ENCODE measurements at places on chromosomes 2 and 18. TPM values are rescaled to one million over a fixed set of nuclear protein-coding genes. Genes with fewer than 3 reads are reported as not detected.

- H3K36me3 ChIP-seq = no peaks in the 10 kb centered on the region
- no peak overlapping the region for H3K27ac ChIP-seq
- H3K4me1 ChIP-seq = no peaks in the 10 kb centered on the region
- DNase-seq = no peak
- H3K27me3 ChIP-seq = no peaks in the 10 kb centered on the region
Observed at GRCh38 chr2:185695711-185696235, 42.8 kb upstream of the FSIP2 start.

DNA sequence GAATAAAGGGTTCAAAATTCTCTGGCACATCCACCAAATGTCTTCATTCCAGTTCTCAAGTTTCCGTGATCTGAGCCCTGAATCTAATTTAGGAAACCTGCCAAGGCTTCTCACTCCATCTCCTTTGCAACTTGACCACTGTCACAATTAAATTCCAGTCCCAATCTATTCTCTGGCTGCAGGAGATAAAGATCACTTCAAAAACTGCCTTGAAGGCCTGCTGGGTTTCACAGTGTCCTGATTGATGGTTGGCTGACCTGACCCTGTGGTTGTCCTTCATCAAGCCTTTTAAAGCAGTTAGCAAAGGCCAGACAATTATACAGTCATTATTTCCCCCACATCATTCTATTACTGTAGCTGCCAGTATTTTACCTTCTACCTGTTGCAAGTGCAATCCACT, 60.3 kb upstream of the DNAJC10 start:
- no peak for DNase-seq
- H3K27ac ChIP-seq = no peak overlapping the region
- H3K36me3 ChIP-seq = no peaks in the 10 kb centered on the region
- H3K4me3 ChIP-seq = no peak overlapping the region

SFTPB gene
- total RNA-seq = not detected

DNA sequence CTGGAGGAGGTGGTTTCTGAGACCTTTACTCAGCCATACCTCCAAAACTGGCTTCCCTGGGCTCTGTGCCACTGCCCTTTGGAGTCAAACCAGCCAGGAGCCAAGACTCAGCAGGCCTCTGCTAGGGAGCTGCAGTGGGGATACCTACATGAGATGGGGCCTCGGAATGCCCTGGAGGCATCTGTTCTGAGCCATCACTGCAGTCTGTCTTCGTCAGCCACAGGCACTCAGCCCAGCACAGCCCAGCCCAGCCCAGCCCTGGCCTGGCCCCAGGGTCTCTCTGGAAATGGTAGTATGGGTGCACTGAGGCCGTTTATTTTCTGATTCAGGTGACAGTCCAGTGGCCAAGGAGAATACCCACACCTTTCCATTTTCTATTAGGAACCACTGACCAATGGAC, 209.8 kb downstream of the CELF4 start:
- no peaks in the 10 kb centered on the region for H3K4me1 ChIP-seq
- no peak overlapping the region for H3K27ac ChIP-seq
- DNase-seq = no peak
- no peaks in the 10 kb centered on the region for H3K36me3 ChIP-seq

DNA sequence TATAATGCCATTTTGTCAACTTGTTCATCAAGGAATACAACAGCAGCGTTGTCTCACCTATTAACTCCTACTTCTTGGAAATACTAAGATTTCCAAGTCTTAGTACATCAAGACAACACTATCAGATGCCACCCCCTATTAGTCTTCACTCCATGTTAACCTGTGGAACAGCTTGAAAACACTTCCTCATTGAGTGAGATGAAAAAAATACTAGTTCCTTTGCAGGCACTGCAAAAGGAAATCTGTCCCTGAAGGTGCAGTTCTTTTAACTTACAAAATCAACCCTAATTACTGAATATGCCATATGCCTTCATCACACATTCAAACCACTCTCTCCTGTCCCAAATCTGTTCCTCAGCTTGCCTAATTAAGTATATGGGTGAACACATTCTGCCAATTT, 4.0 kb downstream of the CWC22 start:
- H3K27me3 ChIP-seq = no peaks in the 10 kb centered on the region
- DNase-seq = no peak
- H3K4me3 ChIP-seq = no peak overlapping the region
- H3K36me3 ChIP-seq = no peaks in the 10 kb centered on the region
- no peak overlapping the region for H3K27ac ChIP-seq

RAPH1 gene
- 14.5 TPM for total RNA-seq

CTIF gene
- 51.1 TPM for total RNA-seq

GRCh38 chr2:238006510-238006909, 39.7 kb downstream of the UBE2F start:
- H3K36me3 ChIP-seq = no peaks in the 10 kb centered on the region
- H3K4me3 ChIP-seq = no peak overlapping the region
- peaks cover 6% of the 10 kb centered on the region for H3K4me1 ChIP-seq
- no peak for DNase-seq

GALNT1 gene
- total RNA-seq = 27.4 TPM

HMSD gene
- not detected for total RNA-seq

DNA sequence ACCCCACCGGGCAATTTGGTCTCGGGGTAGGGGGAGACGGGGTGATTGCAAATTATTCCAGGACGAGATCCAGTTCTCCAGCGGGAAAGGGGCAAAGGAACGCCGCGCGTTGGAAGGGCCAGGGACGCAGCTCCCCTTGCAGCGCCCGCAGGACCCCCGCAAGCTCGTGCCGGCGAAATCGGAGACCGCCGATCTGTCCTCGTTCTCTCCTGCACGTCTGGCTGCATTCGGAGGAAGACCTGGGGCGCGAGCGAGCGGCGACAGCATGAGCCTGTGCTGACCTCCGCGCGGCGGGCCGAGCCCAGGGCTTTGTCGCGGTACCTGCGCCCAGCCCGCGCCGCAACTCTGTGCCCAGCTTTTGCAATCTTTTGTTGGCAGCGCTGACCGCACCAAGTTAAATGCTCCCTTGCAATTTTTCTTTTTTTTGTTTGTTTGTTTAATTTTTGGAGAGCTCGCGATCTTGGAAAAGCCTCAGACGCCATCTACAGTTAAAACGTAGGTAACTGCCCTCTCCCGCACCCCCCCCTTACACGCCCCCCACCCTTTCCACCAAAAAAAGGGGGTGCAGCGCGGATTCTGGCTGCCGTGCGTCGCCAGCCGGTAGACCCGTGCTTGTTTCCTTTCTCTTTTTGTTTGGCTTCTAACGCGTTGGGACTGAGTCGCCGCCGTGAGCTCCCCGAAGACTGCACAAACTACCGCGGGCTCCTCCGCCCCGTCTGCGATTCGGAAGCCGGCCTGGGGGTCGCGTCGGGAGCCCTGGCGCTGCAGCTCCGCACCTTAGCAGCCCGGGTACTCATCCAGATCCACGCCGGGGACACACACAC, 667 bp downstream of the TRIB2 start:
- peak overlapping the region; percentile 94 for H3K4me3 ChIP-seq
- peak overlapping the region; percentile 99 for H3K27ac ChIP-seq
- peaks cover 35% of the 10 kb centered on the region for H3K4me1 ChIP-seq
- H3K27me3 ChIP-seq = no peaks in the 10 kb centered on the region
- no peaks in the 10 kb centered on the region for H3K36me3 ChIP-seq

HOXD11 gene
- not detected for total RNA-seq

KCTD1 gene
- total RNA-seq = 18.3 TPM

DNA sequence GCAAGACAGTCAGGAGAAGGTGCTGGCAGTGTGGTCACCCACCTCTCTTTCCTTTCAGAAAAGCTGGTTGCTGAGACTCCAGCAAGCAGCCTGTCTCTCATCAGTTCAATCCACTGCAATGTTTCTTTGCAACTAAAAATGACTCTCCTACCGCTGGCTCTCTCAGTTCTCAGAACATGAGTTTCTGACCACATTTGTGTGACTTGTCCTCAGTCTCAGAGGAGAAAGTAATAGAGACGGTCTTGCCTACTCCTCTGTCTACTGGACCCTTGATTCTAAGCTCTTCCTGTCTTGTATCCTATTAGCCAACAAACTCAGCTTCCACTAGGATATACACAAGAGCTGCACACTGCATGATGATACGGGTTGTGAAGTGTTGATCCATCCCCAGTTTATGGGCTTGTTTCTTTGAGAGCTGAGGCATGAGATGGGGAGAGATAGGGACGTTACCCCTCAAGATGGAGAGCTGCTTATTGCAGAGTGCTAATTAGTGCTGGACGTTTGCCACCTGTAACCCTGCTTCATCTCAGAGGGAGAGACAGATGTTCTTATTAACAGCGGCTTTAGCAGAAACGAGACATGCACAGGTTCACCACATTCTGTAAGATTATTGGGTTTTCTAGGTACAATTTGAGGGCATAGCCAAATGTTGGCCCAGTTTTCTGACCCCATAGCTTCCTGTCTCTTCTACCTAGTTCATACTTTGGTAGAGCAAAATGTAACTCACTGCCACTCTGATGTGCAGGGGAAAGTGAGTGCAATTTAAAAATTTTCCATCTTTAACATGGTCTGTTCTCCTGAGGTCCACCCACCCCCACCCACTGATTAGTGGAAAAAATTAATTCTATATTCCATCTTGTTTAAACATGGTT, 32.4 kb upstream of the YWHAQ start:
- DNase-seq = no peak
- H3K4me3 ChIP-seq = no peak overlapping the region
- no peaks in the 10 kb centered on the region for H3K27me3 ChIP-seq

- DNase-seq = no peak
- H3K27ac ChIP-seq = peak overlapping the region; percentile 65
- H3K4me1 ChIP-seq = peaks cover 19% of the 10 kb centered on the region
- peaks cover 8% of the 10 kb centered on the region for H3K36me3 ChIP-seq
- no peaks in the 10 kb centered on the region for H3K27me3 ChIP-seq
Observed at GRCh38 chr2:33275689-33276444, 200.6 kb upstream of the RASGRP3 start.

DNA sequence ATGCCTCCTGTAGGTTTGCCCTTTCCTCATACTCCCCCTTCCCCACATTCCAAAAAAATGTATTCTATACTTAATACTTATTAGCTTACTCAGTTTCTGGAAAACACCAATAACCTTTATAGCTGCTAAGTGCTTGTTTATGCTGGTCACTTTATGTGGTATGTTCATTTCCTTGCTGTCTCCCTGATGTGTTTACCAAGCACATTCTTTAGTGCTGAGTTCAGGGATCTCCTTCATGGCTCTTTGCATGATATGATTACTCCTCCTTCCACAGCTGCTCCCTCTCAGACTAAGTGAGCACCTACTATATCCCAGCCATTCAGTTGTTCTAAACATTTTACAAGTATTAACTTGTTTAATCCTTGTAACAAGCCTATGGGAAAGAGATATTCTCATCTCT, 698.3 kb upstream of the FANCL start:
- H3K4me3 ChIP-seq = no peak overlapping the region
- H3K27ac ChIP-seq = no peak overlapping the region
- no peaks in the 10 kb centered on the region for H3K36me3 ChIP-seq
- no peaks in the 10 kb centered on the region for H3K4me1 ChIP-seq
- DNase-seq = no peak
- H3K27me3 ChIP-seq = no peaks in the 10 kb centered on the region

- no peaks in the 10 kb centered on the region for H3K36me3 ChIP-seq
- no peaks in the 10 kb centered on the region for H3K4me1 ChIP-seq
- no peak overlapping the region for H3K4me3 ChIP-seq
- H3K27me3 ChIP-seq = no peaks in the 10 kb centered on the region
Observed at GRCh38 chr2:25606892-25607291, 66.5 kb downstream of the DTNB start.

DSEL gene
- 2.6 TPM for total RNA-seq

DSG1 gene
- 1.5 TPM for total RNA-seq

GRCh38 chr18:79521416-79522205, 125.9 kb downstream of the NFATC1 start:
- peaks cover 13% of the 10 kb centered on the region for H3K4me1 ChIP-seq
- H3K27me3 ChIP-seq = no peaks in the 10 kb centered on the region
- H3K27ac ChIP-seq = no peak overlapping the region
- H3K36me3 ChIP-seq = no peaks in the 10 kb centered on the region
- DNase-seq = no peak

DNA sequence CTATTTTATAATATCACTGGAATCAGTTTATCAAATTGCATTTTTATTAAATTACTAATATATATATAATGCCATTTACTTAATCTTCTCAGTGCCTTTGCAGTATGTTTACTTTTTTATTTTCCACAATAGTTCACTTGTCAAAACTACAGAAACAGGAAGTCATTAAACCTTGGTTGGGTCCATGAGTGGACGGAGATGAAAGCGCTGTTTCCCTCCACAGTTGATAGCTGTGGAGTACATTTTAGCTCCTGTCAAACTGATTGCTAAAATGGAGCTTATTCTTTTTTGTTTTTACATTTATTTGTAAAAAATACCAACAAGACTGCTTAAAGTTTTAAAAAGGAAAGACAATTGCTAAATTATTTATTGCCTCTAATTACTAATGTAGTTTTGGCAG, 19.2 kb downstream of the MFF start:
- H3K27me3 ChIP-seq = no peaks in the 10 kb centered on the region
- no peak overlapping the region for H3K27ac ChIP-seq
- H3K4me3 ChIP-seq = no peak overlapping the region
- H3K36me3 ChIP-seq = peaks cover 89% of the 10 kb centered on the region
- no peak for DNase-seq

ADAM23 gene
- 51.3 TPM for total RNA-seq

- H3K4me1 ChIP-seq = peaks cover 20% of the 10 kb centered on the region
- H3K36me3 ChIP-seq = no peaks in the 10 kb centered on the region
- DNase-seq = no peak
Observed at GRCh38 chr2:160664603-160665140, 171.1 kb upstream of the RBMS1 start.

DNA sequence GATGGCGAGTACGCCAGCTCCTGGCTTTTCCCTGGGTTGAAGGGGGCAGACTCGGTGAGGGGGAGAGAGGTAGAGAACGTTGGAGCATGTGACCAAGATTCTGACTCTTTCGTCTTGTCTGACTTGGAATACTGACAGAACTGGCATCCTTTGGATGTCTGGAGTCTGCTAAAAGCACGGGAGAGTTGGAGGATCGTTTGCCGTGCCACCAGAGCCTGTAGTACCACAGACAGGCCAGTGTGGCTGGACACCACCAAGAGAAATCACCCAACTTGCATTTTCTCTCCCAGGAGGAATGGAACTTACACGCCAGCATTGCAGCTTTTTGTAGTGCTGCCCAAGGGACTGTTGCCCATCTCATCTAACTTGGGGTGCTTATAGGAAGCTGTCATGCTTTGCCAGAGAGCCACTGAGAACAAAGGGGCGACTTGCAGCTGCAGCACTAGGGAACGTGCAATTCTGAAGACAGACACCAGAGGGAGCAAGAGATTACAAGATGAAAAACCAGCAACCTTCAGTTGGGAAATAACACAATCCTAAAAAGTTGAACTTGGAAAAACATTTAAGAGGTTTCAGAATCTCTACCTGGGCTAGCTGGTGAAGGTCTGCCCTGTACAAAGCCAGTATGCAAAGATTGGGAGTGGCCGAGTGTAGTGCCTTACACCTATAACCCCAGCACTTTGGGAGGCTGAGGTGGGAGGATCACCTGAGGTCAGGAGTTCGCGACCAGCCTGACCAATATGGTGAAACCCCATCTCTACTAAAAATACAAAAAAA, 24.1 kb downstream of the PSMG2 start:
- no peak overlapping the region for H3K4me3 ChIP-seq
- no peaks in the 10 kb centered on the region for H3K27me3 ChIP-seq
- no peaks in the 10 kb centered on the region for H3K4me1 ChIP-seq
- no peak for DNase-seq

- no peak overlapping the region for H3K4me3 ChIP-seq
- no peaks in the 10 kb centered on the region for H3K36me3 ChIP-seq
- no peaks in the 10 kb centered on the region for H3K4me1 ChIP-seq
- no peaks in the 10 kb centered on the region for H3K27me3 ChIP-seq
- no peak overlapping the region for H3K27ac ChIP-seq
Observed at GRCh38 chr2:112465382-112465781, 16.6 kb upstream of the TTL start.

GRCh38 chr18:75548353-75548905, 120.9 kb upstream of the SMIM21 start:
- no peak overlapping the region for H3K4me3 ChIP-seq
- no peaks in the 10 kb centered on the region for H3K27me3 ChIP-seq
- H3K27ac ChIP-seq = no peak overlapping the region
- no peaks in the 10 kb centered on the region for H3K4me1 ChIP-seq

Data from heart left ventricle (tissue), 16 donors.